NCI-H1436 (cell line): ENCODE measurements at places on chromosomes 2 and 18.
A peak's percentile ranks its signal among the peaks of the same experiment; 100 is the strongest.

DNA sequence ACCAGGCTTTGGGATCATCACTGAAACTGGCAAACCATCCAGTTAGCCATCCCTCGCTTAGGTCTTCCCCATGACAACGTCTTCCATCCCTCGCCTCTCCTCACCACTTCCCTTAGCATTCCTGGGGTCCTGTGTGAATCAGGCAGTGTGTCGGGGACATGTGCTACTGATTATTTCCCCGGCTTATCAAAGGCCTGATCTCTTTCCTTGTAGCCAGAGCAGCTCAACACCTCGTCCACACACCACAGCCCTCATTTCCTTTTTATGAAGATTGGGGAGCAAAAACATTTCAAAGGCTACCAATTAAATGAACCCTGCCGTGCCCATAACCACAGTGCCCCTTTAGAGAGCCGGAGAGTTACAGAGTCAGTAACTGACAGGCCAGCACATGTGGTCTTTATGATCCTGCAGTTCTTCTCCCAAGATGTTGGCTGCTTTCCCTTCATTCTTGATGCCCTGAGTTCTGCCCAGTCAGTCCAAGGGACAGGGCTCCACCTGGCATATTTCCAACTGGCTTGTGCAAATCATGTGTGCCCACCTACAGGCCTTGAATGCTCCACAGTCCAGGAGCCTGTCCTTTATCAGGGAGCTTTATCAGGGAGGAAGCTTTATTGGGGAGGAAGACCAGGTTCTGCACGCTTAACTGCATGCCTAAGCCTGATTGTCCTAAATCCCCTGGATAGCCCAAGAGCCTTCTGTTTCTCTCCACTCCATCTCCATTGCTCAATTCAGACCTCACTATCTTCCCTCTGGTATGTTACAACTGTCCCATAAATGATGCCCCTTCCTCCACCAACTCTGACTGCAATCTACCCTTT lies 343.1 kb downstream of the CYRIA start:
- DNase-seq = no peak

GRCh38 chr2:170743530-170744239 lies 26.5 kb upstream of the ERICH2 start:
- DNase-seq = no peak

DNA sequence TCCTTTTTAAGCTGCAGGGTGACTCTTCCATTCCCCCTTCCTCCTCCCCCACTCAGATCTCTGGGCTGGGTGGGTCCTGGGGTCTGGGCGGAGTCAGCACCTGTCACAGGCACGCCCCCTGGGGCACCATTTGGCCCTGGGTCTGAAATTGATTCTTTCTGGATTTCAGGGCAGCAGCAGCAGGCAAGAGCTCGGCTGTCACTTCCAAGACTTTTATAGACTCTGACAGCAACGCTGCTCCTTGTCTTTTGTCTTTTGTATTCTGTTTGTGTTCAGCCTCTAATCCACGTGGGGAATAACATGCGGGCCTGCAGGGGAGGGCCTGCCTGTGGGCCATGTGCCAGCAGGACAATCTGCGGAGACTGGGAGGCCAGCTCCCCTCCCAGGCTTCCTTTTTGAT lies 3.9 kb downstream of the BOD1L2 start:
- peak; percentile 55 for DNase-seq

- no peak for DNase-seq
Measured at GRCh38 chr2:102367331-102367971, 11.9 kb downstream of the IL18R1 start.

DNA sequence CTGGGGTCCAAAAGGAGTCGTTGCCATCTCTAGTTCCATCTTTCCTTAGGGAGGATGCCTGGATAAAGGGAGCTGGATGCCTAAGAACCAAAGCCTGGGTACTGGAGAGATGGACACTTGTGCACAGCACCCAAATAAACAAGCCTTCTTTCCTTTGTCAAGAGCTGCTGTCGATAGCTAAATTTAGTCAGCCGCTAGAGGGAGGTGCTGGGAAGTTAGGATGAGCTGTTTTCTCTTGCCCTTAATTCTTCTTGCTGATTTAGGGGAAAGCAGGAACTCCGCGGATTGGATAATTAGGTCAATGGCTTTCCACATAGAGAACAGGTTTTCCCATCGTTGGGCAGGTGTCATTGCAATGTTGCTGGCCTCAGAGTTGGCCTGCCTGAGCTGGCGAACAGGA lies 30.9 kb upstream of the SERPINB12 start:
- no peak for DNase-seq

DNA sequence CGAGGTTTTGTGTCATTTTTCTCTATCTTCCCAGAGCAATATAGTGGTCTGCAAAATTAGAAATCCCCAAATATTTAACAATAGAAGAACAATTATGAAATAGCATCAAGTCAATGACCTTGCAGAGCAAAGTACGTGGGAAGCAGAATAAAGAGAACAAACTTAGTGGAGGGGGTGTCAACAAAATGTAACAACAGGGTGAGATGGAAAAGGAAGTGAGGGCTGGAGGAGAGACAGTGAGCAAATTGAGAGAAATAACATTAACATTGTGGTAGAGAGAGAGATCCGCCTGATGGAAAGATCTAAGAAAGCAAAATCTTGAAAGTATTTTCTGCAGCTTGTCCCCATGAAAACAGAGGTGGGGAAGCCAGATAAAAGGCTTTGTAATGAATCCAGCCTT lies 23.4 kb downstream of the ARHGAP15 start:
- DNase-seq = no peak
